ENCODE measurements at places on chromosomes 1 and 21.

- no peak for DNase-seq
These were observed 3.5 kb downstream of the NBL1 start for GRCh38 chr1:19647643-19648042.

- DNase-seq: no peak
These were observed 14.5 kb downstream of the GNB1 start for GRCh38 chr1:1876335-1876930.

GRCh38 chr1:205447457-205448341 is 8.1 kb downstream of the BLACAT1 start:
- DNase-seq: peak; percentile 85

- peak; percentile 60 for DNase-seq
These were observed 61.4 kb downstream of the KAZN start for GRCh38 chr1:14659913-14660312.

DNA sequence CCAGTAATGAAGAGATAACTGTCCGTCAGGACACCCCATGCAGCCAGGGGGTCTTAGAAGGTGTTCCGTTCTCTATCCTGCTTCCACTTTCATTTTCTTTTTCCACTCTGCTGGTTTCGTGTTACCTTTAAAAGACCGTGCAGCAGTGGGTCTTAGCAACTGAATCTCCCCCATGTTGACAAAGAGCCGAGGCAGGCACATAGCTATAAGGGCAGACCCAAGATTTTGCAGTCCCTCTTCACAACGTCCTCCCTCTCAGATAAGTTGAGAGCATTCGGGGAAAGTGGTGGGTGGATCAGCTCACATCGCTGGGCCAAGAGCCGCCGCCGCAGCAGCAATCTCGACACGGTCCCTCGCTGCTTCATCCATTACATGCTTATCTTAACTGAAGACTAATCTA is 355.5 kb downstream of the LMO4 start:
- DNase-seq: peak; percentile 14

- DNase-seq: no peak
These were observed 49.5 kb downstream of the LUZP1 start for GRCh38 chr1:23118957-23119792.

DNA sequence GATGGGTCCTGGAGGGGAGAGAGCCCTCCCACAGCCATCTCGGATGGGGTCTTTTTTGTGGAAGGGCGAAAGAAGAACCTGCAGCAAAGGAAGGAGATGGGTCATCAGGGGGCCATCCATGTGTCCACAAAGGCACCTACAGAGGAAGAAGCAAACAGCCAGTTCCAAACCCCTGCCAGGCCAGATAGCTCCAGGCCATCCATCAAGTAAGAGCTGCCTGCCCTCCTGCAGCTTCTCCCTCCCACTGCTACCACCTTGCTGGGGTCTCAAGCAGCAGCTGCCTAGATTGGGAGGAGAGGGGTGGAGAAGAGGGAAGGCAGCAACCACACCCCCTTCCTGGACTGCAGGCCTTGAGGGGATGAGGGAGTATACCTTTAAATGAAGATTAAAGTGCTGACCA is 4.5 kb downstream of the FCAMR start:
- no peak for DNase-seq

- no peak for DNase-seq
These were observed 2.6 kb downstream of the GADD45A start for GRCh38 chr1:67687649-67688048.

DNA sequence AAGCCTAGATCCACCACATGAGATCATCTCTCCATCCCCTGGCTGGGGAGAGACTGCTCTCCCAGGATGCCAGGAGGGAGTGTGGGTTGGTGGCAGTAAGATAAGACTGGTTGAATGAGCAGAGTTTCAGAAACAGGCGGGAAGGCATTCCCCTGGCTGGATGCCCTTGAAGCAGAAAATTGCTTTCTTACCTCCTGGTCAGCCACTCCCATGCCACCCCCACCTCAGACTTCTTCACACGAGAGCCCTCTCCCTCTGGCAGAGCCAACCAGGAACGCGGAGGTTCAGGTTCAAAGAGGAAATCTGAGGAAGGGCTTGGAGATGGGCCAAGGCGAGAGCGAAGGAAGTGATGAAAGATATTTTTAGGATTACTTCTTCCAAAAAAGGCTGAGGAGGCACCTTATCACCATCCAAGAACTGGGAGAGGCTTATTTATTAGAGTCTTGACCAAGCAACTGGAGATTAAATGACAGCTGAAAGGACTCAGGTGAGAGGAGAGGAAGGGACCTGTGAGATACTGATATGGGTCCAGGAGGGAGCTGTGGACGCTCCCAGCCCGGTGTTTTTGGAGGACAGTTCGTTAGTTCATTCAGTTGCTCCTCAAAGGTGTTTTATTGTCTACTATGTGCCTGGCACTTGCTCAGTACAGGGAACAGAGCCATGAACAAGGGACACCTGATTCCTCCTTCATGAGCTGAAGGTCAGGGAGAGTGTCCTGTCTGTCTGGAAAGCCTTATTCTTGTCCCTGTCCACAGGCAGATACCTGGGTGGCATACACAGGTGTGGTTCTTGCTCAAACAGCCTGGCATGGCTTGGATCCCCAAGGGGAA is 18.9 kb upstream of the SLC26A9 start:
- no peak for DNase-seq

DNA sequence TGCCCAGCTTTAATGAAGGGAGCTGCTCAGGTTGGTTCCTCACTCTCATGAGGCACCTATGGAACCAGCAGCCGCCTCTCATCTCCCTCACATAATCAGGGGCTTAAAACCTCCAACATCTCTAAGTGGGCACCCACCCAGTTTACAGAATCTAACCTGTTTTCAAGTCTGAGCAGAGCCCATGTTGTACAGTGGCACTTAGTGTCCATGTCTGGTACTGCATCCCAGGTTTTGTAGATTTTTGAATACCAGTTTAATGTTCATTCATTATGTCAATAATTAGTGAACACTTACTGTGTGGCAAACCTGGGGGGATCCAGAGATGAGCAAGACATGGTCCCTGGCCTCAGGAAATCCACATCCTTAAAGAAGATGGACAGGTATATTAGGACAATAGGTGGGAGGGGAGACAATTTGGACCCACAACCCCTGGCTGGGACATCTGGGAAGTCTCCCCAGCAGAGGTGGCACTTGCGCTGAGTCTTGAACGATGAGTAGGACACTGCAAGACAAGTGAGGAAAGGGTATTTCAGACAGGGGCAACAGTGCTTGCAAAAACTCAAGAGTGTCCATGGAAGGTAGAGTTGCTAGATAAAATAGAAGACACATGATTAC is 83.3 kb downstream of the LACTBL1 start:
- peak; percentile 48 for DNase-seq

DNA sequence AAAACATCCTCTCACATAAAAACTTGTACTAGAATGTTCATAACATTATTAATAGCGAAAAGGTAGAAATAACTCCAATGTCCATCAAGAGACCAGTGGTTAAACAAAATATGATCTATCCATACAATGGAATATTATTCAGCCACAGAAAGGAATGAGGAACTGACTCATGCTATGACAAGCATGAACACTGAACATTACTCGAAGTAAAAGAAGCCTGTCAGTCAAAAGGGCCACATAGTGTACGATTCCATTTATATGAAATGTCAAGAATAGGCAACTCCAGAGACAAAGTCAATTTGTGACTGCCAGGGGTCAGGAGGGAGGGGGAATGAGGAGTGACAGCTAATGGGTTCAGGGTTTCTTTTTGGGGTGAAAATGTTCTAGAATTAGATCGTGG is 2.3 kb downstream of the VPS26C start:
- DNase-seq: no peak

- no peak for DNase-seq
These were observed 13.4 kb upstream of the ACBD3 start for GRCh38 chr1:226199971-226200370.

DNA sequence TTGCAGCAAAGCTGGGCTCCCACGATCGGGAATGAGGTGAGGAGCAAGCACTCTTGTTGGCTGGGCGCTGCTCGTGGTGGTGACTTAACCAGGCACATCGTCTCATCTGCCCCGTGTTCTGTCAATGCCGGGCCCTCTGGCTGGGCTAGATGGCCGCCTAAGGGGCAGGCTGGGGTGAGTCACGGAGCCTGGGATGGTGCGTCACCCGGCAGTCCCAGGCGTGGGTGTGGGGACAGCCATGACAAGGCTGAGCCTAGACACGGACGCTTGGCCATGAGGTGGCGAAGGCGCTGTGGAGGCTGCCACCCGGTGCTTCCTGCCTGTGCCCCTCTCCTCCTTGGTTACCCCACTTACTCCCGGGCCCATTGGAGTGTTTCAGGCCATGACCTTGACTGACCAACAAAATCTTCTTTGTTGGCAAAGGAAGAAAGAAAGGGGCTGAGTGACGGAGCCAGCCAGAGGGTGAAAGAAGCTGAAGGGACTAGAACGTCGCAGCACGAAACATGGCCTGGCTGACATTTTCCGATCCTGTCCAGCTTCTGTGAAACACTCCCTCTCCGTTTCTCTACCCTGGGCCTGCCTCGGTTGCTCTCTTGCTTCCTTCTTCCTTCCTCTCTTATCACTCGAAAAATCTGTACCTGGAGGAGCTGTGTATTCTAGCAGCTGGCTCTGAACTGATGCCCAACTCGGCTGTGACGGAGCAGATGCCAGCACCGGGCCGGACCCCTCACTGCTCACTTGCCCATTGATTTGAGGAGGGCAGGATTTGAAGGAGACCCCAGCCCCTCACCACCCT is 596 bp downstream of the CD247 start:
- DNase-seq: no peak

GRCh38 chr1:88455621-88456256 is 228.3 kb upstream of the PKN2 start:
- DNase-seq: no peak

DNA sequence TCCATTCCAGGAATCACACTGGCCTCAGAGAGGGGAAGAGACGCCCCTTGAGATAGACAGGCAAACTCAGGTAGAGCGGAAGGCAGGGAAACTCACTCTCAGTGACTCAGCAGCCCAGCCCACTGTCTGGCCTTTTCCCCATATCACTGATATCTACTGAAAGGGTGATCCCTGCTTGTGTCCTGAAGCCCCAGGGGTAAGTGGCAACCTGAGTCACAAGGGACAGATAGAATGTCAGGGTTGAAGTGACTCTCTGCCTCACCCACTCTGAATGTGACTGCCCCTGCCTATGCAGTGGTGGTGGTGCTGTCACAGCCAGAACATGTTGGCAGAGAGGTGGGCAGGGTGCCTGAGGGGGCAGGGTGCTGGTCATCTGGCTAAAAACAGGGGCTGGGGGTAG is 157.5 kb upstream of the FGGY start:
- no peak for DNase-seq

- no peak for DNase-seq
These were observed 108.3 kb upstream of the FGGY start for GRCh38 chr1:59188413-59189213.

DNA sequence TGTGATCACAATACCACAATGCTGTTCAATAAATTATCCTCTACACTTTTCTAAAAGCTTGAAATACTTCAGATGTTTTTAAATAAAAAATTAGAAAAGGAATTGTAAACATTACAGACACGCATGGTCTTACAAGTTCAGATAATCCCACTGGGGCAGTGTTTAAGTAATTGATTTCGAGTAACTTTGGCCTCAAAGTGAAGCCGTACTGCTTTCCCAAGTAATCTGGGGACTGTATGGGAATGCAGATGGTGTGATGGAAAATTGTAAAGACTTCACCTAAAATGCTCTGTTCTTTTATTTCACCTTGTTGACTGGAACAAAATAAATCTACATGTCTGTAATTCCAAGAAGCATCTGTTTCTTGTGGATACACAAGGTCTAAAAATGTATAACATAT is 401.7 kb upstream of the LYPLAL1 start:
- DNase-seq: no peak

- DNase-seq: no peak
These were observed 1.1 kb upstream of the CSF1 start for GRCh38 chr1:109909561-109909960.

DNA sequence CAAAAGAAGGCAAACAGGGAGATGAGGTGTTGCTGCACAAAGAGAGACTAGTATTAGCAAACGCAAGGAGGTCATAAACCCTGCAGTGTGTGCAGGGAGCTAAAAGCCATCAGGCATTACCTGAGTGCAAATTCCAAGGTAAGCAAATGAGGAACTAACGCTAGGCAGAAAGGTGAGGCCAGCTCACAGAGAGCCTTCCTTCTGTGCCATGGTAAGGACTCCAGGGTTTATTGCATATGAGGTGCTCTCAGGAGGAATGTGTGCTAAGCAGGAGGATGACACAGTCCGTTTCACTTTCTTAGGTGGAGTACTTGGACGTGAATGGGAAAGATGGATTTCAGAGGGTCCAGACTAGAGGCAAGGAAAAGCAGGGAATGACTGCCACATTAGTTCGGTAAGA is 44.6 kb upstream of the MYBPHL start:
- no peak for DNase-seq

DNA sequence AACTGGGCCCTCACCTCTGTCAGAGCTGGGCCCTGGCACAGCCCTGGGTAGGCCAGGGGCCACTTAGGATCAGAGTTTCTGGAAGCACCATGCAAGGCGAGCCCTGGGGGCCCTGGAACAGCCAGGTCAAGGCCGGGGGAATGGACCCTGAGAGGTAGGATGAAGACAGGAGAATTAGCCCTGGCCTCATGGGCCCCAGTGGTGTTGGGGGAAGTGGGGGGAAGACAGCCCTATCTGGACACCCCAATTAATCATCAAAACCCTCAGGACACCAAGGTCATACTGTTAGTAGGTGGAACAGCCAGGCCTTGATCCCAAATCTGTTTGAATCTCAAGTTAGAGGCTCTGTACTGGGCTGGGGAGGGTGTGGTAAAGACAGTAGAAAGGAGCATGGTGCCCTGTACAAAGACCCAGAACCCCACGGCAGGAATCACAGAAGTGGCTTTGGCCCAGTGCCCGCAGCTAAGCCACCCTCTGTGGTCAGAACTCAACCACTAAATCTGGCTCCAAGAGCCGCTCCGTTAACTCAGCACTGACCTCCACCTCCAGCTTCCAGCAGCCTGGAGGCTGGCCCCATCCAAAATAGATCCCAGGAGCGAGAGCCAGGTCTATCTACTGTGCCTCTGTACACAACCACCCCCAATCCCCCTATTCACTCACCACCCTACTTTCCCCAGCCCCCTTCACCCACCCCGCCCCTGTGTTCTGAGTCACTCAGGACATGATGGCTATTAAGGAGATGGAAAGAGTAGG is 14.0 kb upstream of the TRIM63 start:
- no peak for DNase-seq

GRCh38 chr1:37892151-37893047 is 33.0 kb upstream of the MTF1 start:
- DNase-seq: no peak

DNA sequence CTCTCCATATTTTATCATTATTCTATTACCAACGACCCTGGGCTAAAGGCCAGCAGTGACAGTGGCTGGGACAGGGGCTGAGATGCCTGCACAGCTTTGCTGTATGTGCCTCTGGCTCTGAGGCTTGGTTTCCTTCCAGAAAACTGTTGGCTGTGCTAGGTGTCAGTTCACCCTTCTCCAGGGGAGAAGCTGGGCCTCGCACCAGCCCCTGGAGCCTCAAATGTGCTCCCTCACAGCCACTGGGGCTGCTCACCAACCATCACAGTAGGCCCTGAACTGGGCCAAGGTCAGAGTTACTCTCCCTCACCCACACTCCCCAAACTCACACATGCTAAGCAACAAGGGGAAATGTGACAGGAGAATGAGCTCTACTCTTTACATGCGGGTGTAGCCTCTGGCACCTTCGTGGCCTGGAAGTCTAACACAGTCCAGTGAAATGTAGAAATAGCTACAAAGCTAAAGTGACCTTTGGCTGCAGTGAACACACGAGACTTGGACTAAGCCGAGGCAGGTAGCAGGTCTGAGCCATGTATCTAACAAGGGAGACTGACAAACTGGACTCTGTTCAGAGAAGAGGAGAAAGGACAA is 4.7 kb upstream of the CD160 start:
- no peak for DNase-seq

- DNase-seq: peak; percentile 72
These were observed 7.7 kb upstream of the LMNA start for GRCh38 chr1:156106624-156107488.

Data from neural progenitor cell (in vitro differentiated cells).